Left hindlimb (tissue), 1 donor: ENCODE measurements at places on chromosomes 5 and 9.

DNA sequence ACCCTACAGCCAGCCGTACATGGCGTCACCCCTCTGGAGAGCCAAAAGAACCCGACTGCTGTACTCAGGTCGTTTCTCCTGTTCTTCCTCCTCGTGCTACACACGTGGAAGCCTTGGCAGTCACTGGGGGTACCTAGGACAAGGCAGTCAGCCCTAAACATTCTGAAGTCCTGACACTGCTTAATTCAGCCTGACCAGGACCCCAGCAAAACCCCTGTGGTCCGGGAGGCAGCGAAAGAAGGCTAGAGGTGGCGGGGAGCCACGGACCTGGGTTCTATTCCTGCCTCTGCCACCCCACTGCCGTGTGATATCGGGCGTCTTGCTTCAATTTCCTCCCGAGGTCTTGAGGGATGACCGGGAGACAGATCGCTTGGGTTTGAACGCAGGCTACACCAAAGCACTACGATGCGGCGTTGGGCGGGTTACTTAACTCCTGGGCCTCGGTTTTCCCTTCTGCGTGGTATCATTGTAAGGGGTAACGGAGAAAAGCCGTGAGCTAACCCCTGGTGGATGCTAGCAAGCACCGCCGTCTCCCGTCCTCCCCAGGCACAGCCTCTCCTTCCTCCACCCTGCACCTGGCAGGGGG lies 429 bp upstream of the ARL10 start:
- DNase-seq = no peak

- peak; percentile 53 for DNase-seq
Observed at GRCh38 chr9:134215699-134216448, 51.5 kb upstream of the RNU6ATAC start.

DNA sequence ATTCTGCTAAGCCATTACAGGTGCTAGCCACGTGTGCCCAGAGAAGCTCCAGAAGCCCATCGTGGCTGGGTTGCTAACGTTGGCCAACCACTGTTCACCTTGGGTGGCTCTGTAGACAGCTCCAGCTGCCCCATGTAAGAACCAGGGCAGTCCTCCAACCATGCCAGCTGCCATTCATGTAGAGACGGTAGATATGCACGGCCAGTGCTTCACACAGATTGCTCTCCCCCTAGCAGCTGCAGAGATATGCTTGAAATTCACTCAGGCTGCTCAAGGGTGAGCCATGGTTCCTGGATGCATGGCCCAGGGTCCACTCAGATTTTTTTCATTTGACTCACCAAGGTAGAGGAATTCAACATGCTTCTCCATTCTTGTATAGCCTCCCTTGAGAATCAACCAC lies 31.0 kb downstream of the GADD45G start:
- no peak for DNase-seq

DNA sequence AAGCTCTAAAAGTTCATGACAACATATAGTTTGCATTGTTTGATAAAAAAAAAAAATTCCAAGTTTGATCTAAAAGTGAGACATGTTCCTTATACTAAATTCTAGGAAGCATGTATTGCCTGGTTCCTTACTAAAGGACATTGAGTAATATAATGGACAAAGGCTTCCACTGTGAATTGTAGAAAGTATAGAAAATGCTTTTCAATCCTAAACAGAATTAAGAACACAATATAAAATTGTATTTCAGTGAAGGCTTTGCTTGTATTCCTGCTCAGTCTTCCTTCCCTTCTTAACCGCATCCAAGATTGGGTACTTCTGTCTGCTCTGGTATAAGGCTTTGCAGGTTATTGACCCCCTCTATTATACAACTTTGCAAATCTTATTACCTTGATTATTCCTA lies 2.4 kb downstream of the RECK start:
- no peak for DNase-seq

GRCh38 chr9:2955575-2955974 lies 111.7 kb upstream of the PUM3 start:
- no peak for DNase-seq

DNA sequence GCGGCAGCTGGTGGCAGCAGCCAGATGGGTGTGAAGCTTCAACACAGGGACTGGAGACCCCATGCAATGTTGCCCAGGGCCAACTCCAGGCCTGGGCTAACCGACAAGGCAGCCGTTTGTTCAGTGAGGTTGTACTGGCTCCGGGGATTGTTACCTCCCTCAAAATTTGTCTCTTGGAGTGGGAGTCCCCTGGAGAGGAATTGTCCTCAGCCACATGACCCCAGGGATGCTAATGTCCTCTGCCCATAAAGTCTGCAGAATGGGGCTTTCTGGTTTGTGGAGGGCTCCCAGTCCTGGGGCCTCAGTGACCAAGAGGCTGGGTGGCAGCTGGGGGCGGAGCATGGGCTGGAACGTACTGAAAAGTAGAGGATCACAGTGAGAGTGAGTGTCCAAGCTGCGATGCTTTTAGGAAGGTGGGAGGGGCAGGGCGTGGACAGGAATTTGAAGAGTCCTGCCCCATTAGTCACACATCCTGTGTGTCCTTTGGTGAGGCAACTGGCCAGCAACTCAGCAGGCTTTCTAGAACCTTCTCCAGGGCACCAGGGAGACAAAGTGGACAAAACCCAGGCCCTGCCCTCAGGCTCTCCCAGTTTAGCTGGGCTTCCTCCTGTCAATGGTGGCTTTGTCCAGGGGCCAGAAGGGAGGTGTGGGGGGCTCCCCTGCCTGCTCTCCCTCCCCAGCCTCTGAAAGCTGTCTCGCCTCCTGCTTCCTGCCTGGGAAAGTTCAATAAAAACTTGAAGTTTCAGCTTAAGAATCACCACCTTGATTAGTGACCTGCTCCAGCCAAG lies 114.0 kb downstream of the NSG2 start:
- DNase-seq = no peak

DNA sequence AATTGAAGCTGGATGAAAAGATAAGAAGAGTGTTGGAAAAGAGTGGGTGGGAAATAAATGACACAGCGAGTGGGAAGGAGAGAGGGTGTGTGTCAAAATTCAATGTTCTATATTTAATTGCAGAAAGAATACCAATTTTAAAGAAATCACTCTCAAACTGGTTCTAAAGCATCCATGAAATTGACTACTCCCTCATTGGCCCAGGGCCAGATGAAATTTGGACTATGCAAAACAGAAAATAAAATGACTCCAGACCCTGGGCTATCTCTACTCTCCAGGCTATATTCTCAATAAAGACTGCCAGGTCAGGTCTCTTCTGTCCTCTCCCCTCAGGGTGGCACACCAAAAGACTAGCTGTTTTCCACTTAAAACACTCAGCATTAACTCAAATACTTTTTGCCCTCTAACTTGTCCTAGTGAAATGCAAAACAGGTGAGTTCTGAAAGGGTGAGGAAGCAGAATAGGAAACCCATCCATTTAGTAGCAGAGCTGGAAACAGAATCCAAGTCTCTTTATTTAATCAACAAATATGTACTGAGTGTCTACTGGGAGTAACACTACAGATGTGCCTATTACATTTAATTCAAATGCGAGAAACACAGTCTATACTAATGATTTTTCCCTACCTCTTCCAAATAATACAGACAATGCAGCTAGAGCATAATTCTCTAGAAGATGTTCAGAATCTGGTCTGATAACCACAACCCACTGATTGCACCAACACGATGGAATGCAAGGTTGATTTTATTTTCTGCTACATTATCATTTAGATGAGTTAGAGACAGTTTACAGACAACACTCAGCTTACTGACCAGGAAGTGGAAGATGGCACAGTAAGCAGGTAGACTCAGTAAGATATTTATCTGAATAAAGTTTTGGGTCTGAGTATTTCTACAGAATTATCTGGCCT lies 42.1 kb downstream of the EFCAB9 start:
- no peak for DNase-seq

- no peak for DNase-seq
Observed at GRCh38 chr9:122065923-122066629, 27.0 kb downstream of the TTLL11 start.

GRCh38 chr5:55429221-55429612 lies 105.5 kb downstream of the PLPP1 start:
- no peak for DNase-seq

GRCh38 chr5:34959323-34959722 lies 30.0 kb downstream of the DNAJC21 start:
- no peak for DNase-seq

DNA sequence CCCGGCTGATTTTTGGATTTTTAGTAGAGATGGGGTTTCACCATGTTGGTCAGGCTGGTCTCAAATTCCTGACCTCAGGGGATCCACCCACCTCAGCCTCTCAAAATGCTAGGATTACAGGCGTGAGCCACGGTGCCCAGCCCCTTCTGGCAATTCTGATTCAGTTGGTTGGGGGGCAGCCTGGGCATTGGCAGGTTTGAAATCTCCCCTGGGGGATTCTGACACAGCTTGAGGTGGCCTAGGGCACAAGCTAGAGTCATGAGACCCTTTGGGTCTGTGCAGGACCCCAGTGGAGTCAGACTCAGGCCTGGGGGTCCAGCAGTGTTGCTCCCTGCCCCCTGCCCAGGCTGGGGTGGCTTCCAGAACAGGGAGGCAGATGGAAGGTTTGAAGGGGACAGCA lies 239.8 kb downstream of the PBX3 start:
- DNase-seq = no peak

DNA sequence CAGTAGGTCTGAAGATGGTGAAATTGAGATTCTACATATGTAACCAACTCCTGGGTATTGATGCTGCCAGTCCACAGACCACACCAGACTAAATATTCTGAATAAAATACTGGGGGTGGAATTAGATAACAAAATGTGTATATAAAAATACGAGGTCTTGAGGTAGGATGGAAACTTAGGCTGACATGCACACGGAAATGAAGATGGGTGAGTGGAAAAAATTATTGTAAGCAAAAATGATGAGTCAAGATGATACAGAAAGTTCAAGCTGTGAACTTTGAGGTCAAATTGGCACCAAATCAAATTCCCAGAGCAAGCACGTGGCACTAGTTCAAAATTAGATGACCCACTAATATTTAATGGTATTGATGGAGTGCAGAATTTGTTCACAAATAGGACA lies 713.4 kb upstream of the ACO1 start:
- no peak for DNase-seq

- DNase-seq = peak; percentile 47
Observed at GRCh38 chr5:113806904-113807303, 293.4 kb downstream of the YTHDC2 start.

GRCh38 chr9:114006931-114007691 lies 71.0 kb downstream of the AMBP start:
- DNase-seq = no peak

GRCh38 chr5:151048526-151048925 lies 28.1 kb downstream of the GPX3 start:
- DNase-seq = no peak

DNA sequence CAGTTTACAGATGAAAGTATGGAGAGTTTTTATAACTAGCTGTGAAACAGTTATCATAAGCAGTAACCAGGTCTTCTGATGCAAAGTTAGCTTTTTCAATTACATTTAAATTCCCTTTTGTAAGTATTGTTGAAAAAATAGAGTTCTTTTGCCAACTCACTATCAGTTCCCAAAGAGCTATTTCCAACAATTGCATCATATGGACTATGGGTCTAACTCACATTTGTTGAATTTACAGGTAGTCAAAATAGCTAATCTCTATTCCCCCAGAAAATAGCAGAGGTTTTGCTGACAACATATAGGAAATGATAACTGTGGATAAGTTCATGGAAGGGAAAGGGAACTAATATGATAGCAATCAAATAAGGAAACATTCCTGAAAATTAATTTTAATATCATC lies 1.4 kb downstream of the SPINK1 start:
- no peak for DNase-seq

GRCh38 chr5:168157141-168157540 lies 134.3 kb upstream of the WWC1 start:
- no peak for DNase-seq

DNA sequence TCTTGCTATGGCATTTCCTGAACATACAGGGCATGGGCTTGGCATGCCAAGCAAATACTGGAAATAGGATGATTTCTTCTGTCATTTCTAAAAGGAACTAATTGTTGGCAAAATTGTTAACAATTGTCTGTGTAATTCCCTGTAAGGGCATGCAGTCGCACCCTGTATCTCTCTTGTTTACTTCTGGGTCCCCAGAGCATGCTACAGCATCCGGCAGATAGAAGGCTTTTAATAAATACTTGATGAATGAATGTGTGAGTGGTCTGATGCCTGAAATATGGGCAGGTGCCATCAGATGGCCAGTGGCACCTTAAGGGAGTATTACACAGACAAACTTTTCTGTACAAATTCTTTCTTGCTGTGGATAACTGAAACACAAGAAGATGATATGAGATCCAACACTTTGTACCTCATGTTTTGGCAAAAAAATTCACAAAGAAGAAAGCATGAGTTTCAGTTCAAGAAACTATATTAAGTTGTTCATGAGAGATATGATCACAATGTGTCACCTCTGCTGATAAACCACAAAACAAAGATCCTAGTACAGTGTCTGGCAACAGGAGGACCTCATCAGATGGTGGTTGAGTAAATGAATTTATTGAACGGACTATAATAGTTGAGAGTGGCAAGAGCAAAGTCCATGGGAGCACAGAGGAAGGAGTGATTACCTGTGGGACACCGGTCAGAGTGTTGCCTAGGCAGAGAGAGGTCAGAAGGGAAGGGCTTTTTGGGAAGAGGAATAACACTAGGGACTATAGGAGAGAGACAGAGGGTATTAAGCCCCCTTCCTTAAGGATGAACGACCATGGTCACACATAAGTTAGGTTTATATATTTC lies 194.2 kb downstream of the ATP10B start:
- DNase-seq = no peak

GRCh38 chr5:101346447-101346846 lies 443.4 kb upstream of the ST8SIA4 start:
- DNase-seq = no peak

GRCh38 chr5:10676224-10676623 lies 84.8 kb downstream of the DAP start:
- DNase-seq = peak; percentile 32

DNA sequence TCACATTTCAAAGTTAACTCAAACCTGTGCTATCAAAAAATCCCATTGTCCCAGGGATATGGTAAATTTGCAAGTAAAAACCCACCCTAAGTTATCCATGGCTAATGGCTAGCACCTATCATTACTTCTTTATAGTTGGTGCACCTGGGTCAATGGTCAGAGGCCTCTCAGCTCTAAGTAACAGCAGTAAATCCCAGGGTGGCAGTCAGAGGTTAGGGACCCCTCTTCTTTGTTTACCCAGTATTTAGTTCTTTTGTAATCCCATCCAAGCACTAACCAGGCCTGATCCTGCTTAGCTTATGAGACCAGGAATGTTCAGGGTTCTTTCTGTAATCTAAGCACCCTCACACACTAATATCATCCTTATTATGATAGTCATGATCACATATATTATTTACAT lies 52.1 kb upstream of the WWC1 start:
- no peak for DNase-seq

GRCh38 chr5:32109236-32109635 lies 64.9 kb downstream of the GOLPH3 start:
- no peak for DNase-seq

DNA sequence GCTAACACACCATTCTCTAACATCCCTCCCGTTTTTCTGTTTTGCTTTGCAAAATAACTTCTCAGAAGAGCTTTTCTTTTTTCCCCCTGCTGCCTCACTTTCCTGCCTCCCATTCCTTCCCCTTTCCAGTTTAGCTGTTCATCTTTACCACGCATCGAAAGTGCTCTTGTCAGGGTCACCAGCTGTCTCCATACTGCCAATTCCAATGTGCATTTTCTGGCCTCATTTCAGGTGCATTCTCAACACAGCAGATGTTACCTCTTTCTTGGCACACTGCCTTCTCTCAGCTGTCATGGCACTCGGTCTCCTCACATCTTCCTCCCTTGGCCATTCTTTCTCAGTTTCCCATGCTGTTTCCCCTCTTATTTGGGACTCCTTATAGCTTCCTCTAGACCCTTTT lies 9.5 kb downstream of the ARSK start:
- DNase-seq = no peak
